ENCODE measurements at places on chromosomes 3 and 15.

DNA sequence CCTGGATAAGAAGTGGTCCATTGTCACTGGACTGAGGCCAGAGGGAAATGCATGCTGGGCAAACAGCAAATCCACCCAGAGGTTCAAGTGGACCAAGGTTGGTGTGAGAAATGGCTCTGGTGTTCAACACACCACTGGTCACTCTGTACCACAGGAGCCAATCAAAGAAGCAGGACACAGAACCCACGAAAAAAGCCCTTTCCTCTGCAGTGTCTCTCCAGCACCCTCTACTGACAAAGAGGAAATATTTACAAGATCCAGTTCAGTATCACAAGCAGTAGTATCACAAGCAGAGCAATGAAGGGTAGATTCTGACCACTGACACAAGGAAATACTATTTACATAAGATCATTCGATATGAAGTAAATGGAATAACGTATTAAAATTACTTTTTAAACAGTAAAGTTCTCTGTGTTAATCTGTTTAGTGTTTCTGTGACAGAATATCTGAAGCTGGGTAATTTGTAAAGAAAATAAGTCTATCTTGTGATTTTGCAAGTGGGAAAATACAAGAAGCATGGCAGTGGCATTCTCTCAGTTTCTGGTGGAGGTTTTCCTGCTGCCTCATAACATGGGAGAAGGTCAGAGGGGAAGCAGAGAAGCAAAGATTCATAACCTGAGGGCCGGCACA lies 390.7 kb downstream of the EFHB start:
- peak; percentile 1 for DNase-seq

DNA sequence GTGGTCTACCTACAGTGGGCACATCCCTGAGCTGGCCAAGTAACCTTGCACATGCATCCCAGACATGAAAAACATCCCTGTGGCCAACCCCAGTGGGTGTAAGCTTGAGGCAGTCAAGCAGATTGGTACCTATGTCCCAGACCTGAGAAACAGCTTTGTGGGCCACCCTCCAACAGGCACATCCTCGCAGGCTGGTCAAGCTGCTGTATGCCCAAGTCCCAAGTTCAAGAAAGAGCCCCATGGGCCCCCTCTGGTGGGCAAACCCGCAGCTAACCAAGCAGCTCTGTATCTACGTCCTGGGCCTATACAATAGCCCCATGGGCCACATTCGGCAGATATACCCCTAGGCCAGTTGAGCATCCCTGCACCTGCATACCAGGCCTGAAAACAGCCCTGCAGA lies 186.3 kb upstream of the GPR149 start:
- no peak for DNase-seq

GRCh38 chr15:49387471-49387870 lies 35.6 kb upstream of the FGF7 start:
- DNase-seq, result no peak

DNA sequence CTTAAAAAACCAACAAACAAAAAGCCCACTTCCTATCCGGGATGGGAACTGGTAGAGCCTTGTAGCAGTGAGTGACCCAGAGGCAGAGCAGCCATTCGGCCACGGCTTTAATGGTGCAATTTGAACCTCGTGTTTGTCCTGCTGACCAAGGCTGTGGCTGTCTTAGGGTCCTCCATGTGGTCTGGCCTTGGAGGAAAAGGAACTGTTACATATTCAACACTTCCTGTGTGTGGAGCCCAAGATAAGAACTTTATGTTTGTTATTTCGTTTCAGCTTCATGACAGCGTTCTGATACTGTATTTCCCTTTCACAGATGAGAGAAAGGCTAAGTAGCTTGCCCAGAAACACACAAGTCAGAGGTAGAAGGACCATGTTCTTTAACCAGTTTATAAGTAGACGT lies 269.8 kb downstream of the SV2B start:
- no peak for DNase-seq

GRCh38 chr3:33212406-33212805 lies 6.2 kb downstream of the SUSD5 start:
- DNase-seq, result no peak

- DNase-seq, result no peak
These were observed 348.5 kb upstream of the PROK2 start for GRCh38 chr3:72133329-72134011.

DNA sequence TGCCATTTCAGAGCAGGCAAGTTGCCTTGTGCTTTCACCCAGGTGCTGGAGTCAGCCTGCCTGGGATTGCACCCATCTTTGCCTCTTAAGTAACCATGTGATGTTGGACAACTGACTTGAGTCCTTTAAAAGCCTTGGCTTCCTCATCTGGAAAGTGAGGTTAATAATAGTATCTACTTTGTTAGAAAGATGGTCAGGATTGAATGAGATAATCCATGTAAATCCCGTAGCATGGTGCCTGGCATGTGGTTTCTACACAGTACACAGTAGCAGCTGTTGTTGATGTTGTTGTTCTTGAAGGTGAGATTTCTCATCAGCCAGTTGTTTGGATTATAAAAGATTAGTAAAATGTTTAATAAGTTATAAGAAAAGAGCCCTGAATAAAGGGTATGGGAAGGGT lies 48.8 kb downstream of the PSMD6 start:
- DNase-seq, result no peak

DNA sequence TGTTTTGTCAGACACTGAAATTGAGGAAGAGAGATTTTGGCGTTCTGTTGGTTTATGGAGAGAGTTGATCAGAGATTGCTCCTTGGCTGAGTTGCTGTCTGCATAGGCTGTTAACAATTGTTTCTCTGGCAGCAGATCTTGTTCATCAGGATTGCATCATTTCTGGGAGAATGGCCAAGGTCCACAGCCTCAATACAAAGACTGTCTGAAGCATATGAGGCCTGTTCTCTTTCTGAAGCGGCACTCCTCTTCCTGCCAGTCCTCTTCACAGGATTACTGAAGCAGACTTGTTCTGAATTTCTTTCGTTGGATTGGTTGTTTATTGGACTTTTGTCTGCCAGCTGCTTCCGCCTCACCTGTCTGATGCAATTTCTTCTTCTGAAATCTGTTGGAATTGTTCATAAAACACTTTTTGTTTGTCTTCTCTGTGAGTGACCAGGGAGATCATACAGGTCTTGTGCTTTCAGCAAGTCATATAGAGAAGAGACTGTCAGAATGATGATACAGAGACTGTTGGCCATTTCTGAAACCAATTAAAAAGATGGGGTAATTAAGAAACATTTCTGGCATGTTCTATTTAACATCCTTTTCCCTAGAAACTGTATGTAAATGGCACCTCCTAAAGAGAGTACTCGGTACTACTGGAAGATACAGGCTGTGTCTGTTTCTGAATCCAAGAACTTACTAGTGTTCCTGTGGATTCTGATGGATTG lies 25.5 kb downstream of the SETD5 start:
- no peak for DNase-seq

- DNase-seq, result no peak
These were observed 30.7 kb upstream of the SLC24A5 start for GRCh38 chr15:48090115-48090514.

- no peak for DNase-seq
These were observed 70.9 kb downstream of the GMPS start for GRCh38 chr3:155941354-155941753.

DNA sequence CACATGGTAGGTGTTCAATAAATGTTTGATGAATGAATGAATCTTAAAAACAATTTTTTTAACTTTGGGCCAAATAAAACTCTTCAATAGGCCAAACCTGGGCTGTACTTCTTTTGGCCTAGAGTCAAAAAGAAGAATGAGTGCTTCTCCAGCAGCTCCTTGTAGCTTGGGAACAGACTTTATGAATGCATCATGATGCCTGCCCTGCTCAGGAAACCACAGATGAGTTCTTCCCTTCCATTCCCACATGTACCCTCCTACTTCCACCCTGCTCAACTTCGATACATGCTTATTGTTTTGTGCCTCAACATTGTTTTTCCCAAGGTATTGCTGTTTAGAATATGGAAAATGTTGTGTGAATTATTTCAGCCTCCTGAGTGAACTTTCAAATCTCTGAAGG lies 87.0 kb downstream of the FILIP1L start:
- no peak for DNase-seq

DNA sequence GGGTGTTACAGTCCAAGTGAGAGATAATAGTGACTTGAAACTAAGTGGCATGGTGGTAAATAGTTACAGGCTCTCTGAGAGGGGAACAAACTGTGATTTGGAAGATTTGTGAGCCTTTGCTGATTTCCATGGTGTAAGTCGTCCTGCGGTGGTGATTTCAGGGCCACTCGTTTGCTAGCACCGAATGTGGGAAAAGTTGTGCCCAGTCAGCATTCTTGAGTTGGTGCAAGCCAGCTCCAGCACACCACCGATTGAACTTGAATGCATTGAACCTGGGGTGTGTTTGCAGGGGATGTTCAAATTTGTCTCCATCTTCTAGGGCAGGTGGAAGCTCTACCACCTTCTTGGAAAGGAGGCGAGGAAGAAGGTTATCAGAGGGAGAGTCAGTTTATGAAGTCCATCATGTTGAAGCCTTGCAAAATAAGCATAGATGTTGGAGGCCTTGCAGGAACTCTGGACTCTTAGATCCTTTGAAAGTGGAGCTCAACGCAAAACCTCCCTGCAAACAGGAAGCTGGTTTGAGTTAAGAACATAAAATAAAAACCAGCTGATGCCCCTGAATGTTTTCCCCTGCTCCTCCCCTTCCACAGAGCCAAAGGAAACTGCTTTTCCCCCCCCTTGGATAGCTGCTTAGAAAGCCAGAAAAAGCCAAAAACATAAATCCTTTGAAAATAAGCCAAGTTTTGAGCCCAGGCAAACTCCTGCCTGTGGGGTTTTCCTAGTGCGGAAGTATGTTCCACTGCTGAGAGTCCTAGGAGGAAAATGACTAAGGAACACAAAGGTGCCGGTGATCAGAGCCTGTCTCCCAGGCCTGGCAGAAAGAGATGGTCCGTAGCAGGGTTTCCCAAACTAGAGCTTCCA lies 21.9 kb downstream of the MAPKBP1 start:
- DNase-seq, result no peak

DNA sequence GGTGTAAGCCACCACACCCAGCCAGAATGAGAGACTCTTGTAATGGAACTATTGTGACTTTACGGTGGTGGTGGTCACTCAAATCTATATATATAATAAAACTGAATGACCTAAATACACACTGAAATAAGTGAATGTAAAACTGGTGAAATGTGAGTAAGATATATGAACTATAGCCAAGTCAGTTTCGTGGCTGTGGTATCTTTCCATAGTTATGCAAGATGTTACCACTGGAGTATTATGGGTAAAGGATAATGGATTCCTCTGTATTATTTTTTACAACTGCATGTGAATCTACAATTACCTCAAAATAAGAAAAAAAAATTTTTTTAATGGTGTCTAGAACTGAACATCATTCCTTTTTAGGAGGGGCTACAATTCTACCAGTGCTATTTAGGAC lies 21.9 kb downstream of the PIK3CB start:
- no peak for DNase-seq

DNA sequence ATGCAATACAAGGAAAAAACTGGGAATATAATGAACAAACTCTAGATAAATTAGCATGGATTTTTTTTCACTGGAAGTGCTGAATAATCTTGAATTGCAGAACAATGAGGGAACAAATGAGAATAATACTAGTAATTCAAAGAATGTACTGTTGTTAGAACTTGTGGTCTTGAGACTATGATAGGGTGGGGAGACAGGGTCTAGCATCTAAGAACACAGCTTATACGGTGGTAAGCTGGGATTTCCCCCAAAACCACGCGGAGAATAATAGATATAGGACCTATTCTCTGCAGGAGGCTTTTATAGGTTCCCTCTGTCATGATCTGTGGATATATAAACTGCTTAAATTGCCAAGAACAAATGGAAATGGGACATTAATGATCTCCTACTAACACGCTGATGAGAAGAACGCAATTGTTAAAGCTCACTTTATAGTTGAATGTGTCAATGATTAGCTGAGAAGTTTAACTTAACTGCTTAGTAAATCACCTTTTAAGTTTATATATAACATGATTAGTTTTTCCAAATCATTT lies 692.3 kb downstream of the ZPLD1 start:
- DNase-seq, result no peak

- DNase-seq, result no peak
These were observed 13.4 kb upstream of the SCN10A start for GRCh38 chr3:38829404-38829803.

DNA sequence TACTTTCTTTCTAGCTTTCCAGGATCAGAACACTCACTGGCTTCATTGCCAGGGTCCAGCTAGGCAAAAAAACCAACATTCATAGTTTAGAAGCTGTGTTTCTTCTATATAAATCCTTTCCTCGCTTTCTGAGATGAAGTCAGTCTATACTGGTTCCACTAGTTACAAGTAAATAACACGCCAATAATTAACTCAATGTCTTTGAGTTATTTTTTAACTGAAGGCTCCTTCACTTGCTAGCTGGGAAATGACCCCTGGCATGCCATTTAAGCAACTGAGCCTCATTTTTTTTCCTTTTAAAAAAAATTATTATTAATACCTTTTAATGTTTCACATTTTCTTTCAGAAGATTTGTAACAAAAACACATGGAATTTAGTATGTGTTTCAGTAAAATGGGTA lies 2.1 kb upstream of the CCDC174 start:
- no peak for DNase-seq

- DNase-seq, result no peak
These were observed 44.9 kb downstream of the METTL6 start for GRCh38 chr3:15382405-15382923.

DNA sequence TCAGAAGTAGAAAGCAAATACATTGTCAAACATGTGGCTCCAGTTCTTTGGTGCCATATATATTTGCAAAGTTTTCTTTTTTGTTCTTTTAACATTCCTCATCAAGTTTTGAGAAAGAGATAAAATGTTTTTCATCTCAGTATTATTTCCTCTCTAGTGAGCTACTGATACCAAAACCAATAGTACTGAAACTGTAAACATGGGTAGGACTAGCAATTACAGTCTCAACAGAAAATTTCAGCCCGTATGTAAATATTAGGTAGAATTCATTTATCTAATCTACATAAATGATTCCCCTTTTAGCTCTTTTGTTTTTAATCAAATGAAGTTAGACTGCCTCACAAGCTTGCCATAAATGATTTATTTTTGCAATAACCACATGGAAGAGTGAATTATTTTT lies 21.4 kb downstream of the SECISBP2L start:
- no peak for DNase-seq

GRCh38 chr3:141330235-141330634 lies 38.1 kb upstream of the ZBTB38 start:
- no peak for DNase-seq

- DNase-seq, result no peak
These were observed 6.7 kb upstream of the NCEH1 start for GRCh38 chr3:172717493-172718088.

DNA sequence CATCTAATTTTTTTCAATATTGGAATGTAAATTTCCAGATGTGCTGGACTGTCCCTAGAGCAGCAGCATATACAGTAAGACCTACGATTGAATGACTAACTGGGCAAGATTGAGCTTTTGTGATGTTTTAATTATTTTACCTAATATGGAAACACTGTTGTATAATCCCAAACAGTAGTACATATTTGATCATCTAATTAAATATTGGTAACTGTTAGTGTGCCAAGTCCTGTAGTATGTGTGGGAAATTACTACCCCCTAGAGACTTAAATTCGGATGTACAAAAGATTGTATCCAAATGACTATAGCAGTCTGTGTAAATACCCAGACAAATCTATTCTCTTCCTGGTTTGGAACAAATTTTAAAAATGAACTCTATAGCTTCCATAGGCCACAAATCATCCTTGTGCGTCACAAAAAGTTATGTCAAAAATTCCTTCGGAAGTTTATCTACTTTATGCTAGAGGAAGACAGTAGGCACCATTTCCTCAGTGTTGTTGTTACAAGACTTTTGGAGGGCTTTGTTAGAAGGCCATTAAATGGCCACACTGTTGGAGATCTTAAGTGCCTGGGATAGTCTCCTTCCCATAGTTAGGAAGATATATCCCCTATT lies 41.6 kb downstream of the NKIRAS1 start:
- DNase-seq, result no peak

- no peak for DNase-seq
These were observed 22.9 kb upstream of the PLXNA1 start for GRCh38 chr3:126959921-126960603.
